ENCODE measurements at places on chromosomes 5 and 9.

- DNase-seq: no peak
These were observed 223.6 kb downstream of the AOPEP start for GRCh38 chr9:94950040-94950578.

GRCh38 chr9:135926402-135927194 lies 19.3 kb upstream of the CAMSAP1 start:
- DNase-seq: no peak

- DNase-seq: no peak
These were observed 136.7 kb downstream of the FAM114A2 start for GRCh38 chr5:153902016-153902415.

GRCh38 chr5:154727361-154727760 lies 27.8 kb upstream of the LARP1 start:
- DNase-seq: no peak

- no peak for DNase-seq
These were observed 115.8 kb downstream of the DRD1 start for GRCh38 chr5:175328176-175328575.

DNA sequence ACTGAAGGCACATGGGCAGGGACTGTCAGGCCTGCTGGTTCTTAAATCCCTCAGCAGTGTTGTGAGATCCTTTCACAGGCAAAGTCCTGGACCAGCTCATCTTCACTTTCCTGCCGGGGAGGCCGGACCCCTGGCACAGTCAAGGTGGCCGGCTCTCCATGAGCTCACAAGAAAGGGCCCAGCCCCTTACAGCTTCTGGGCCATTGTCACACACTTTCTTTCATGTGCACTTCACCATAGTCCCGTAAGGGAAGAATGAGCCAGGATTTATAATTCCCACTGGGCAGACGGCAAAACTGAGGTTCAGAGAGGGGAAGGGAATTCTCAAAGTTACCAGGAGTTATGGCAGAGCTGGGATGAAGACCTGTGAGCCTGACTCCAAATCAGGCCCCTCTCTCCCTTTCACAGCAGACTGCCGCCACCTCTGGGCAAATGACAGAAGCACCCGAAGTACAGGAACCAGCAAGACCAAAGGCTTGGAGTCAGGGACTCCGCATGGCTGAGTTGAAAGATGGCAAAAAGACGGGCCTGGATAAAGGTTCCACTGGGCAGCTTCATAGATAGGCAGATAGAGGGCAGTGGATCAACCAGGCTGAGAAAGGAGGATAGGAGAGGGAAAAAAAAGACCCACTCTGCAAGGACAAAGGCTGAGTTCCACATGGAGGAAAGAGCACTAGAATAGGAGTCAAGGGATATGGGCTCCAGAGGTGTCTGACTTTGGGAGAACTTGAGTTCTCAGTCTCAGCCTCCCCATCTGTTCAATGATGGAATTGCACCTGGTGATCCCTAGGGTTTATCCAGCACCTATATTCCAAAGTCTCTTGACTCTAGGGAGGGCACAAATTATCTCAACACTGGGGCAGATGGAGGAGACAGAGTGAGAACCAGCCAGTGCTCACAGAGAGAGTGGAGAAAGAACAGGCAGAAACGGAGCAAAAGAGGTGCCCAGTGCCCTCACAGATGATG lies 128.7 kb downstream of the PAX5 start:
- no peak for DNase-seq

GRCh38 chr9:112863214-112863613 lies 27.5 kb downstream of the SLC46A2 start:
- DNase-seq: no peak

DNA sequence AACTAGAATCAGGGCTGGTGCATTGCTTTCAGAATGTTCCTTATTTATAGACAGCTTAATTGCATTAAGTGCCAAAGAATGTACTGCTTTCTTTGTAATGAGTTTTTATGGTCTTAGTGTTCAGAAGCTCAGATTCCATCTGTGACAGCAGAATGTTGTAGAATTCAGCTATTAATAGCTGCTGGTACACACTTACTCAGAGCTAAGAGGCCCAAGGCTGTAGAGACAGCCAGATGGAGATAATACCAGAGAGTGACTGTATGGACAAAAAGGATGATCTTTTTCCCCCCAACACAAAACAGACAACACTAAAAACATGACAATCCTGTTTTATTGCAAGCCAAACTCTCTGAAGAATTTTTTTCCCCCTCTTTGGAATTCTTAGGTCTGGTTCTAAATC lies 50.2 kb downstream of the PPP2R2B start:
- no peak for DNase-seq

GRCh38 chr5:900781-901180 lies 8.1 kb downstream of the TRIP13 start:
- DNase-seq: no peak
